Hepatocyte (in vitro differentiated cells): ENCODE measurements at places on chromosomes 6 and 20. TPM values are rescaled to one million over a fixed set of nuclear protein-coding genes. Genes with fewer than 3 reads are reported as not detected.

The PYGB gene
- polyA plus RNA-seq: 35.0 and 45.3 TPM in 2 replicates

The CALHM4 gene
- polyA plus RNA-seq: not detected in 2 replicates

- no peak for DNase-seq
Measured at GRCh38 chr6:84738996-84739865, 25.2 kb downstream of the TBX18 start.

GRCh38 chr6:157760589-157761330 lies 62.3 kb upstream of the SNX9 start:
- DNase-seq: no peak

DNA sequence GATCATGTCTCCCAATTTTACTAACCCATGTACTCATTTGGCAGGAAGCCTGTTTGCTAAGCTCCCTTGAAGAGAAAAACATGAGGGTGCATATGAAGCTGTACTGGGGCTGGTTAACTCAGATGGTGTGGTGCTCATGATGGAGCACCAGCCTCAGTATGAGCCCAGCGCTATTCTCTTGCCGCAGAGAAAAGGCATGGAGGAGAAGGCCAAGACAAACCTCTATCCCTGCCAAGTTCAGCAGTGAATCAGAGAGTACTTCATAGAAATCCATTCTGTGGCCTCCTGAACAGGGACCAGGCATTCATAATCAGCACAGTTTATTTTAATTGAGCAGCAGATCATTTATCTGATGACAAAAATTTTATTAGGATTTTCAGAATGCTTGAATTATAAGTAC lies 398.1 kb downstream of the LMBRD1 start:
- no peak for DNase-seq

- DNase-seq: no peak
Measured at GRCh38 chr6:112665815-112666214, 318.7 kb downstream of the RFPL4B start.
